Effector memory CD4-positive, alpha-beta T cell (primary cell): ENCODE measurements at places on chromosomes 12 and 14.
A peak's percentile ranks its signal among the peaks of the same experiment; 100 is the strongest.

- no peak for DNase-seq
- no peaks in the 10 kb centered on the region for H3K27me3 ChIP-seq
- no peaks in the 10 kb centered on the region for H3K4me1 ChIP-seq
- H3K4me3 ChIP-seq, result no peak overlapping the region
- H3K36me3 ChIP-seq, result no peaks in the 10 kb centered on the region
These were observed 56.7 kb downstream of the BTBD7 start for GRCh38 chr14:93276031-93276716.

GRCh38 chr14:60300019-60300418 lies 51.0 kb downstream of the PPM1A start:
- no peak overlapping the region for H3K4me3 ChIP-seq
- no peaks in the 10 kb centered on the region for H3K4me1 ChIP-seq
- H3K27me3 ChIP-seq, result no peaks in the 10 kb centered on the region
- H3K36me3 ChIP-seq, result no peaks in the 10 kb centered on the region
- no peak overlapping the region for H3K27ac ChIP-seq
- no peak for DNase-seq

DNA sequence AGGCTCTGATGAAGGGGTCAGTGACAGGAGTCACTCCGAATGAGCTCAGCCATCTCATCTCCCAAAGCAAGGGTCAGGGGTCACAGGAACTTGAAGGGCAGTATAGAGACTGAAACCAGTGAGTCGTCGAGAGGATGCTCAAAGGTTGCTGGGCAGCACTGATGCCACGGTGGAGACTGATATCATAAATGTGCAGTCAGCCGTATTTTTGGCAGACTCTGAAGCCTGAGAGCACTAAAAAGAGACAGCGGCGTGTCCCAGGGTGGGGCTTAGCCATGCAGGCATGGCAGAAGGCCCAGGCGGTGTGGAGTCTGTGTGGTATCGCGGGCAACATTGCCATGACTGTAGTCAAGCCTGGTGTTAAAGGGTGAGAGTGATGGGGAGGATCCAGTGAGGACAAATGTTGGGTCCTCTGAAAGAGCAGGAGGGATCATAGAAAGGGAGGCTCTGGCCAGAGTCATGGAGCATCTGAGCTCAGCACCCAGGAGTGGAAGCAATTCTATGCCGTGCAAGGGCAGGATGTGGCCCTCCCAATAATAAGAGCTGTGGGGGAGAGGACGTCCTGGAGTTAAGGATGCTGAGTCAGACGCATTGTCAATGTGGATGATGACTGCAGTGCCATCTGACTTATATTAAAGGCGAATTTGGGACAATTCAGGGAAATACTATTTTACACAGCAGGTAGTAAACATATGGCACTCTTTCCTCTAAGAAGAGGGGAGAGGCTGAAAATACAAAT lies 241.2 kb upstream of the FKBP4 start:
- H3K36me3 ChIP-seq, result no peaks in the 10 kb centered on the region
- no peak overlapping the region for H3K27ac ChIP-seq
- no peaks in the 10 kb centered on the region for H3K4me1 ChIP-seq
- H3K27me3 ChIP-seq, result no peaks in the 10 kb centered on the region
- no peak overlapping the region for H3K4me3 ChIP-seq

DNA sequence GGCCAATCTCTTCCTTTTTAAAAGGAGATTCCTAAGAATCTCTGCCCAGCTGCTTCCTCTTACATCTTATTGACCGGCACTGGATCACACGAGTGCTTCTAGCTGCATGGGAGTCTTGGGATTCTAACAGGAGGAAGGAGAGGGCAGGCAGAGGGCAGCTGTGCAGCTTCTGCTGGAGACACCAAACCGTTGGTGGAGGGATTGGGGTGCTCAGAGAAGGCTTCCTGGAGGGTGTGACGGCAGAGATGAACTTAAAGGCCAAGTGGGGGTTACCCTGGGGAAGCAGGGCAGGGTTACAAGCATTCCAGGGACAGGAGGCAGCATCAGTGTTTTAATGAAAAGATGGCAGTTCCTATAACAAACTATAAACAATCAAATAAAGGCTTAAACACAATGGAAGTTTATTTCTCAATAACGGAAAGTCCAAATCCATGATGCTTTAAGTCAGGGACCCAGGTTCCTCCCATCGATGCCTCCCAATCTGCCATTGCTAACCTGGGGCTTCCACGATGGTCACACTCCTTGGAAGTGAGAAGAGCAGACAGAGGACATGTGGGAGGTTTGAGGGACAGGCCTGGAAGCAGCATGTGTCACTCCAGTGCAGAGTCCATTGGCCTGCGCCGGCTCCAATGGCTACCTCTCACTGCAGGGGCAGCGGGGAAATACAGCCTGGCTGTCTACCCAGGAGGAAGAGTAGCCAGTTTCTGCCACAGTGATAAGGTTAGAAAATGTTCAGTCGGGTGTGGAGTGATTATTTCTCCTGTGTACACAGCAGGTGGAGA lies 53.1 kb upstream of the DDX11 start:
- H3K27me3 ChIP-seq, result no peaks in the 10 kb centered on the region
- H3K27ac ChIP-seq, result no peak overlapping the region
- H3K4me1 ChIP-seq, result no peaks in the 10 kb centered on the region
- H3K36me3 ChIP-seq, result no peaks in the 10 kb centered on the region
- no peak for DNase-seq
- no peak overlapping the region for H3K4me3 ChIP-seq

- no peaks in the 10 kb centered on the region for H3K4me1 ChIP-seq
- H3K4me3 ChIP-seq, result no peak overlapping the region
- no peak overlapping the region for H3K27ac ChIP-seq
- H3K27me3 ChIP-seq, result no peaks in the 10 kb centered on the region
These were observed 41.5 kb upstream of the NR2C1 start for GRCh38 chr12:95114766-95115405.

DNA sequence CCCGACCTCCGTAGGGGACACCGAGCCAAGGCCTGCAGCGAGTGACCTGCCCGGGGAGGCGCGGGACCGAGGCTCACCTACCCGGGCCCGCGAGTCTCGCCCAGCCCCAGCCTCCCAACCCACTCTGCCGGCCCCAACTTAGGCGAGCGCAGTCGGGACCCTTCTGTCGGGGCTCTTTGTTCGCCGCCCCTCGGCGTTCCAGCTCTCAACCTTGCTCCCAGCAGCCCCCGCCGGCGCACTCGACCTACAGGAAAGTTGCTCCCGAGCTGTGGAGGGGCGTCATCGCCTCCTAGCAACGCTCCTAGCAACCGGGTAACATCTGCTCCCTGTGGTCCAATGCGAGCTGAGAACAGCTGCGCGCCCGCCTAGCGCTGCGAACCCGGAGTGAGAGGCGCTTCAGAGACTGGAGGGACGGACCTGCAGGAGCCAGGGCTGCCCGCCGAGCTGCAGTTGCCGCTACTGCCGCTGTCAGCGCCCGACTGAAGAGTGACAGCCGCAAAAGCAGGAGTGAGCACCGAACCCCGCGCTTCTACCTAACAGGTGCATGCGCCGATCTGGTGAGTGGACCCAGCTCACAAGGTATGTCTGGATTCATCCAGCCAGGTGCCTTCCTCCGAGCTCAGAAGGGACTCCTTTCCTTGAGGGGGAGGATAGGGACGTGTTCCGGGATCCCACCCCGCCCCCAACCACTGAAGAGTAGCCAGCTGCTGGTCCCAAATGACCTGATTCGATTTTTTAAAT lies 355.0 kb downstream of the SNAPC1 start:
- no peaks in the 10 kb centered on the region for H3K36me3 ChIP-seq
- H3K27me3 ChIP-seq, result peaks cover 15% of the 10 kb centered on the region
- peaks cover 9% of the 10 kb centered on the region for H3K4me1 ChIP-seq
- peak; percentile 0 for DNase-seq
- H3K4me3 ChIP-seq, result no peak overlapping the region

DNA sequence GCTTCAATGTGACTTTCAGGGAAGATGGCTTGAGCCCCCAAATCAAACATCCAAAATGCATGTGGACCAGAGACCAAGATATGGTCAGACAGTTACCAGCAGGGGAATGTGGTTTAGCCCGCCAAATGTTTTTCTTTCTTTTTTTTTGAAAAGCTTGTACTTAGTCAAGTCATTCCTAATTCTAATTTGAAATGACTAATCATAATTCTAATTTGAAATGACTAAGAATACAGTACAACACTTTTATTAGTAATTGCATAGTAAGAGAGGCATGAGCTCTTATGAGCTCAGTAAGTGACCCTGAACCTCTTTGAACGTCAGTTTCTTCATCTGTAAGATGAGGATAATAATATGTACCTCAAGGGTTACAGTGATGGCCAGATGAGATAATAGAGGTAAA lies 72.4 kb downstream of the HECTD4 start:
- peaks cover 17% of the 10 kb centered on the region for H3K36me3 ChIP-seq
- no peaks in the 10 kb centered on the region for H3K27me3 ChIP-seq
- no peak for DNase-seq
- no peaks in the 10 kb centered on the region for H3K4me1 ChIP-seq
- no peak overlapping the region for H3K4me3 ChIP-seq
